Left ventricle myocardium superior (tissue), 1 donor: ENCODE measurements at places on chromosomes 13 and 19.

GRCh38 chr13:97631158-97631557 is 197.2 kb downstream of the RAP2A start:
- no peak for DNase-seq

GRCh38 chr13:41034881-41035280 is 15.8 kb upstream of the ELF1 start:
- DNase-seq: no peak

DNA sequence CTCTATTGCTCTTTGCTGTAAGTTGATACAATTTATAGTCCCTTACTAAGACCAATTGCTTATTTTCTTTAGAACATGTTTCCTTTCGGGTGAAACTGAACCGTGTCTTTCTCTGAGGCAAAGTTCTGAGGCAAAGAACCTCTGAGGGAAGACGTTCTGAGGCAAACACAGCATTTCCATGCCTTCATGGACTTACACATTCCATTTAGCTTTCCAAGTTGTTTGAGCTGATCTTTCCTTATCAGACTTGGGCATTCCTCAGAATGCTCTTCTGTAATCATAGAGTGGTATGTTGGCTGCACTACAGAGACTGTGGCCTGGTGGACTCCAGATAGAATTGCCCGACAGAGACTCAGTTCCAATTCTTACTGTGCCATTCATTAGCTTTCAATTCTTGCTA is 579.1 kb downstream of the KCTD12 start:
- DNase-seq: no peak

GRCh38 chr19:7520131-7521051 is 2.0 kb upstream of the MCOLN1 start:
- DNase-seq: no peak

GRCh38 chr13:57634839-57635165 is 3.3 kb downstream of the PCDH17 start:
- peak; percentile 34 for DNase-seq

DNA sequence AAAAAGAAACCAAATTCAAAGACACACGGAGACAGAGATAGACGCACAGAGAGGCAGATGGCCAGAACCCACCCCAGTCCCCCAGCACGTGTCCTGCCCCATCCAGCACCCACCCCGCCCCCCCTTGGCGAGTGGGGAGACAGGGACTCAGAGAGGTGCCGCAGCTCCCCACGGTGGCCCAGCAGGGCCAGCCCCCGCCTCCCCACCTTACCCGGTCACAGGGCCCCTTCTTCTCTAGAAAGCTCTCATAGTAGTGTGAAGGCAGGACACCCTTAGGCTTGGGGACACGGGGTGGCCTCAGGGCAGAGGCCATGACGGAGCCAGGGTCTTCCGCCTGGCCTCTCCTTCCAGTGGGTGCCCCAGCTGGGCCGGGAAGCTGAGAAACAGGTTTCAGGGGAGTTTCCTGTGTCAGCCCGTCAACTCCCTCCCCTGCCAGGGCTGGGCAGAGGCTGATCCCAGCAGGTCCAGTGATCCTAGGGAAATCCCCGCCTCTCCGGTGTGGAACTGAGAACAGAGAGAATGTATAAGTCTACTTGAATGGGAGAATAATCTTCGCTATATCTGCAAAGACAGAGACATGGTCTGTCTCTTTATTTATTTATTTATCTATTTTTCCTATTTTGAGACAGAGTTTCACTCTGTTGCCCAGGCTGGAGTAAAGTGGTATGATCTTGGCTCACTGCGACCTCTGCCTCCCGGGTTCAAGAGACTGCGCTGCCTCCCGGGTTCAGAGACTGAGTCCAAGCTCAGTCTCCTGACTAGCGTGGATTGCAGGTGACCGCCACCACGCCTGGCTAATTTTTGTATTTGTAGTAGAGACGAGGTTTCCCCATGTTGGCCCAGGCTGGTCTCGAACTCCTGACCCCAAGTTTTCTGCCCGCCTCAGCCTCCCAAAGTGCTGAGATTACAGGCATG is at the start of gene STAP2:
Gene STAP2 (minus strand): TSS at position 387 of the 915 bp plus-strand sequence. CDS start 74 bp downstream, at position 313.
- DNase-seq: peak; percentile 31

GRCh38 chr19:38686530-38686888 is 39.1 kb downstream of the ACTN4 start:
- DNase-seq: no peak

DNA sequence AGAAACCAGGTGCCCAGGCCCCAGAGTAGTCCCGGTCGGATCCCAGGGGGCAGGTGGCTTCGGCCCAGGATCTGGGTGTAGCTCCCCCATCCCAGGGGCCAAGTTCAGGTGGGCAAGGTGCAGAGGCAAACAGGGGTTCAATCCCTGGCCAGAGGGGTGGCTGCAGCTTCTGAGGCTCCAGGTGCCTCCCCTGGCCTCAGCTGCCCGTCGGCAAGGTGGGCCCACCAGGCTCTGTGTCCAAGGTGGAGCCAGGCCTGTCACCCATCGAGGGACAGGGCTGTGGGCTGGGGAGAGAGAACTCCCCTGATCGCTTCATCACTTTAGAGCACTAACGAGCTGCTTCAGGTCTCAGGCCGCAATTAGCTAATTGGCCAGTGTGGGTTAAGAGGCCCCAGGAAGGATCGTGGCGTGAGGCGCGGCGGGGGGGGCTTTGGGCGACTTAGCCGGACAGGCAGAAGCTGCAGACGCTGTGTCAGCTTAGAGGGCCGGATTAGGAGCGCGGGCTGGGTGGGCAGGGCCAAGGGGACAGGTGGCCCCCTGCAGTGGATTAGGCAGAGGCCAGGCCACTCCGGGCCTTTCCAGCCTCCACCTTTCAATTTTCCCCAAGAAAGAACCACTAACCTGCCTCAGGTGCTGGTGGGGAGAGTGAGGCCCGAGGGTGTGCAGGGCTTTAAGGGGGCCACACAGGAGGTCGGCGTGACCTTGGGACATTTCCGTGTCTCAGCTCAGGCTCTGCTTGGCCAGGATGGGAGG is 2.8 kb upstream of the RAX2 start:
- DNase-seq: no peak

- DNase-seq: no peak
These were observed 62.6 kb downstream of the UFM1 start for GRCh38 chr13:38412266-38412665.

DNA sequence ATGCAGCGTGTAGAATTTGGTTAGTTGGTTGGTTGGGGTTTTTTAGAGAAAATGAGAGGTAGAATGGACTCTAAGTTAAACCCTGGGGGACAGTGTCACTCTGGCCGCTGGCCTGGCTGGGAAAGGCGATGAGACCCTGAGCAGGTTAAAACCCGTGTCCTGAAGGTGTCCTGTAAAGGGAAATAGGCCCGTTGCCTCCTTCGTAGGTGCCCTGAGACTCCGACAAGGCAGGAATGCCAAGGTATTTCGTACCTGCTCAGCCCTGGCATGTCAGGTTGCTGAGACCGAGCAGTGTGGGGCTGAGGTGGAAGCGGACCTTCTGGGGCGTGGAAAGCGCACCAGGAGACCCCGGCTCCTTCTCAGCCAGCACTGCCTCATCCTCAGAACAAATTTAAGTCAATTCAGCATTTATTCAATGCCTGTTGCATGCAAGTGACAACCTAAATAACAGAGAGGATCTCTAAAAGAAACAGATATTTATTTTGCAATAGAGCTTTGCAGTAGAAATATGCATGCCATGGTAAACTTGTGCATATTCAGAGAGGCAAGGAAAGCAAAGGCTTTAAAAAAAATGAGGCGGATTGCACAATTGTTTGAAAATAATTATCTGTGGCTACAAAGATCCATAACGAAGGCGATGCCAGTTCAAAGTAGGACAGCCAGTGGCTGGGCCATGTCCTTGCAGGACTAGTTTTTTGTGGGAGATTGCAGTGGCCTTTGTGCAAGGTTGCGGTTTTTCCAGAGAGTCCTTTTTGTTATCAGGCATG is 1.4 kb upstream of the RAB20 start:
- DNase-seq: no peak

DNA sequence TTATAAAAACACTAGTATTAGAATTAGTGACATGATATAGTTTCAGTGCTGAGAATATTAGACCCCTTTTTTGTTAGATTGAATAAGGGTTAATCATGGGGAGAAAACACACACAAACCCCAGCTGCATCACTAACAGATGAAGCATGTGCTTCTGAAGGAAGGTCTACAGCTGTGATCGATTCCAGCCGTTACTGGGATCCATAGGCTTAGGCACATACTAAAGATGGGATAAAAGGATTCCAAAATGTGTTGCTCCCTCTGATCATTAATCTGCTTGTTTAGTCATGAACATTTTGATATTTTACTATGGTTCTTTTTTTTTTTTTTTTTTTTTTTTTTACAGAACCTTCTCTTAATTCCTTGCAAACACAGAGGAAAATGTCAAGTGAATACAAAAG is 1591.3 kb downstream of the EFNB2 start:
- DNase-seq: no peak

DNA sequence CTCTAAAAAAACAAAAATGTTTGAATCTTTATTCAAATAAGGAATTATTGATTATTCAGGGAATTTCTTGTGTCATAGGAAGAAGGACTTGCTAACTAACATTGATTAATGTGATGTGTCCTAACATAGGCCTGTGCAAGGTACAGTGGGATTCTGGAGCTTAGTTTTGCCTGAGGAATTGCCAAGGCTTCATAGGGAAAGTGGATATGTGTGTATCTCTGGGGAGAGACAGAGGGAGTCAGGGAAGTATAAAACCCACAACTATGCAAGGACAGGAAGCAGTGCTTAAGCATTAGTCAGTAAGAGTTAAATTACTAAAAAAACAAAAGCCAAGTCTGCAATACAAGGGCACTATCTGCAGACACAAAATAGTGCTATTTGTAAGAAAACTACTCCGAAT is 59.6 kb downstream of the WDFY2 start:
- DNase-seq: no peak

DNA sequence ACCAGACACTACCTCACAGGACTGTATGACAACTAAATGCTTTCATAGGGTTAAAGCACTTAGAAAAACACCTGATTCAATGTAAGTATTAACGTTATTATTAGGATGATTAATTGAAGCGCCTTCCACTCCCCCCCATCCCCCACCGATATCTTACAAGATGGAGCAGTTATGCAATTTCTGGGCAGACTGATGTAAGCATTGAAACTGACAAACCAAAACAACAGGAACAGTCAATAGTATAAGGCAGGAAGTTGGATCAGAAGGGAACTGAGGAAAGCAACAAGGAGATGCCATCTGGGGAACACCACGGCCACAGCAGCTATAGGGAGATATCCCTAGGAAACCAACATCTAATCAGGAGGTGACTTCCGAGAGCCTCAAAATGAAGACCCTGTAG is 3.8 kb downstream of the LCP1 start:
- DNase-seq: no peak

- peak; percentile 82 for DNase-seq
These were observed 5.0 kb downstream of the CLEC11A start for GRCh38 chr19:50728084-50728737.

DNA sequence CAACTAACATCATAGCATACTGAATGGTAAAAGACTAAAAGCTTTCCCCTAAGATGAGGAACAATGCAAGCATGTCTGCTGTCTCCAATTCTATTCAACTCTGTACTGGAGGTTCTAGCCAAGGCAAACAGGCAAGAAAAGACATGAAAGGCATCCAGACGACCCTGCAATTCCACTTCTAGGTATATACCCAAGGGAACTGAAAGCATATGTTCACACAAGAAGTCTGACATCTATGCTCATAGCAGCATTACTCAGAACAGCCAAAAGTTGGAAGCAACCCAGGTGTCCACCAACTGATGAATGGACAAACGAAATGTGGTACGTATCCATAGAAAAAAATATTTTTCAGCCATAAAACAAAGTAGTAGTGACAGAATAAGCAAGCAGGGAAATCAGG is 39.1 kb downstream of the PEPD start:
- DNase-seq: no peak

- peak; percentile 2 for DNase-seq
These were observed 953 bp downstream of the RLN3 start for GRCh38 chr19:14028901-14029300.

GRCh38 chr13:25662516-25662915 is 290.7 kb downstream of the ATP8A2 start:
- no peak for DNase-seq

DNA sequence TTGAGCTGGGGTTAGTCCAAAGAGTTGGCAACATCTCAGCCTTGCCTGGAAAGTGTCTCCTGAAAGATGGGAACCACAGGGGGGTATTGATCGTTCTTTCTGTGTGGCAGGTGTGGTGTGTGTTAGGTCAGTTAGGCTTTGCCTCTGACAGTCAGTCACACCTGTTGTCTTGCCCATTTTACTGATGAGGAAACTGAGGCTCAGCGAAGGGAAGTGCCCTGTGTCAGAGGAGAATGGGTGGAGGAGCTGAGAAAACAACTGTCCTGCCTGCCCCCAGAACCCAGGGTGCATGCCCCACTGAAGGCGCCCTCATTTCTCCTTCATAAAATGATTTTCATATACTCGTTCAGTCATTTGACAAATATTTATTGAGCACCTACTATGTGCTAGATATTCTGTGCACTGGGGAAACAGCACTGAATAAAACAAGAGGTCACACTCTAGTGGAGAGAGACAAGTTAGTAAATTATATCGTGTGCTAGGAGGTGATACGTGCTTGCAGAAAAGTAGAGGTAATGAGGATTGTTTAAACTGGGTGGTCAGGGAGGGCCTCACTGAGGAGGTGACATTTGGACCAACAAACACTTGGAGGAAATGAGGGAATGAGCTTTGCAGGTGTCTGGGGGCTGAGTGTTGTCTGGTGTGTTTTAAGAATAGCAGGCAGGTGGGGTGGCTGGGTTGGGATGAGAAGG is 1.6 kb downstream of the FXYD5 start:
- DNase-seq: no peak

DNA sequence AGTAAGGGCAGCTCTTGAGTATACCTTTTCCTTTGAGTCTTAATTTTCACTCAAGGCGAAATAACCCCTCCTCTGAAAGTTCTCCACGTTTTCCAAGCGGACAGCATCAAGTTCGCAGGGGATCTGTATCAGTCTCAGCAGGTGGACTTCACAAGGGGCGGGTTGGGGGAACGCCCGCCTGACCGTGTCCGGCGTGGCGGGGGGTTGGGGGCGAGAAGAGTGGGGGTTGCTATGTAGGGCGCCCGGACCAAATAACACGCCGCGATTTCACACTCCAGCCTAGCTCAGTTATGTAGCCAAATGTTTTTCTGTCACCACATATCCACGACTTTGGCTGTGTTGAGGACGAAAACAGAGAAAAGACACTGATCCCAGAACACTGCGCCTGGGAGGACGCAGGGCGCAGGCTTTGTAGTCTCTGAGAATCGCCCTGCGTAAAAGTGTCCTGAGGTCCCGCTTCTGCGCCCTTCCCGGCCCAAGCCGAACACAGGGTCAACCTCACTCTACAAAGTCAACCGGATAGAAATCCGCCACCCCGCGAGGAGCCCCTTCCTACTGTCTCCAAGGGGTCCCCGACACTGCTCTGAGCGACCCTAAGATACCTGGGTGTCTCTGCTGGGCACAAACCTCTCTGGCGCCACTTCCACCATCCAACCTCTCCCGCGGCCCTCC is 524 bp downstream of the RUBCNL start:
- DNase-seq: no peak

- DNase-seq: peak; percentile 69
These were observed 64.1 kb downstream of the ZNF429 start for GRCh38 chr19:21569494-21569865.

DNA sequence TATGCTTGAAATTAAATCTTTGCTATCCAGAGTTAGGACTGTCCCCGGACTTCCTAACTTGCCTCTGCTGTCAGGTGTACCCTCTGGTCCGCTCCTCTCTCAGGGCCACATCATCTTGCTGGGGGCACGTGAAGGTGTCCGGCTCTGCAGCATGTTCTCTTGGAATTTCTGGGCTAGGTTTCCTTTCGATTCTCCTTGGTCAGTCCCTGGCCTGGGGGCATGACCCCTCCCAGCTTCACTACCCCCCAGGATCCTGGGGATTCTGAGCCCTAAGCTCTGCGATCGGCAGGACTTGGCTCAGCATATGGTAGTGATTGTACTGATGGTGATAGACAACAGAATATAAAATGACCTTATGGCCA is 5.1 kb upstream of the GPI start:
- DNase-seq: no peak

- no peak for DNase-seq
These were observed 91.7 kb downstream of the ATP8A2 start for GRCh38 chr13:25463496-25463895.
